Inflammatory macrophage treated with lipopolysaccharide for 1 hour (primary cell): ENCODE measurements at places on chromosomes 12 and 14.

DNA sequence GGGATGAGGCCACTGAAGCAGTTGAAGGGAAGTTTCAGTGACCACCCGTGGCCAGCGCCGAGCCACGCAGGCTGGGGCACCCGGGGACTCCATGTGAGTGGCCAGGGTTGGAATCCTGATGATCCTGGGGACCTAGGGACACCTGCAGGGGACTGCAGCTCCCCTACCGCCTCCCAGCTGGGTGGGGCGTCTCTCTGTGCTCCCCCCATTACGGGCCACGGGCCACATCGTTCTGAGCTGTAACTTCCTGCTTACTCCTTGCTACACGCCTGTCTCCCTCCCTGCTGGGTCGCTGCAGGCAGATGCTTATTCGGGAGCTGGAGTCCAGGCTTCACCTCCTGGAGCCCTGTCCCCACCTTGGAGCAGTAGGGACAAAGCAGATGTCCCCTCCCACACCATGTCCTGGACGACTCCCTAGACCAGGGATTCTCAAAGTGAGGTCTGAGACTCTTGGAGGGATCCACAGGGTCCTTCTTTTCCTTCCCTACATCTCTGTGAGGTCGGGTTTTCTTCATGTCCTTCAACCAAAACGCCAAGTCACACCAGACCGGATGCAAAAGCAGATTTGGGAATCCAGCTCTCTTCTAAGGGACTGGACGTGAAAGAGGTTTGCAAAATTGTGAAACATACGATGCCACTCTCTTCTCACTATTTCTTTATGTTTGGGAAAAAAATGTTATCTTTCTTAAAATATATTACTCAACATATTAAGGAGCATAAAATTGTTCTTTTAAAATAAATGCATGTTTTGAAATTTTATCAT, 85.9 kb upstream of the NCOR2 start:
- DNase-seq = no peak

- no peak for DNase-seq
Measured at GRCh38 chr12:86719381-86719780, 463.2 kb upstream of the MGAT4C start.

DNA sequence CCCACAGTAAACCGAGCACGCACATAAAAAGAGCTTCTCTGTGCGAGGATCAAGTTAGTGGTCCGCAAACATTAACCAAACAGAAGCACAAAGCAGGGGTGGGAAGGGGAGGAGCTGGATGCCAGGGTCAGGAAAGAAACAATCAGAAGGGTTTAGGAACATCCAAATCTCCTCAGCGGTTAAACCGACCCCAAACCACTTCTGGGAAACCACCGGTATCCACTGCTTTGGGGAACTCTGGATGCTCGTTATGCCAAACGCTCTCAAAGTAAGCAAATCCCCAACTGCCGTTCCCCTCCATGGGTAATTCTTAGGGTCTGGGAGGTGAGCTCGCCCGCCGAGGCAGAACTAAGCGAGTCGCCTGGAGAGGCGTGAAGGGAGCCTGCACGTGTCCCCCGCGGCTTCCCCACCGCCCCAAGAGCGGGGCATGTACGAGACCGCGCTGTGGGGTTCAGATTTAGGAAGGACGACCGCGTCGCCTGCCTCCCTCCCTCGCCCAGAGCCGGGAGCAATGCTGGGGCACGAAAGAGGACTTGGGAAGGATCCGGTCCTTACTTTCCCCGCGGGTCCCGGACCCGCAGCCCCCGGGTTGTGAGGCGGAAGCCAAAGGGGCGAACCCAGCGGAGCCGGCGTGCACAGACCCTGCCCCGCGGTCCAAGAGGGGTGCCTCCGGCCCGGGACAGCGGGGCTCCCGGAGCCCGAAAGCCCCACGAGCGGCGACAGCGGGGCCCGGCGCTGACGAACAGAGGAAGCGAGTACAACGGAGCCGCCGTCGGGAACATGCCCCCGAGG, 711 bp downstream of the SBNO1 start:
- peak; percentile 37 for DNase-seq

GRCh38 chr14:94555991-94556390, 5.3 kb upstream of the SERPINA4 start:
- no peak for DNase-seq

GRCh38 chr12:57461276-57461916, 1.8 kb downstream of the GLI1 start:
- DNase-seq = no peak

- DNase-seq = no peak
Measured at GRCh38 chr12:122310626-122311333, 44.5 kb upstream of the VPS33A start.

DNA sequence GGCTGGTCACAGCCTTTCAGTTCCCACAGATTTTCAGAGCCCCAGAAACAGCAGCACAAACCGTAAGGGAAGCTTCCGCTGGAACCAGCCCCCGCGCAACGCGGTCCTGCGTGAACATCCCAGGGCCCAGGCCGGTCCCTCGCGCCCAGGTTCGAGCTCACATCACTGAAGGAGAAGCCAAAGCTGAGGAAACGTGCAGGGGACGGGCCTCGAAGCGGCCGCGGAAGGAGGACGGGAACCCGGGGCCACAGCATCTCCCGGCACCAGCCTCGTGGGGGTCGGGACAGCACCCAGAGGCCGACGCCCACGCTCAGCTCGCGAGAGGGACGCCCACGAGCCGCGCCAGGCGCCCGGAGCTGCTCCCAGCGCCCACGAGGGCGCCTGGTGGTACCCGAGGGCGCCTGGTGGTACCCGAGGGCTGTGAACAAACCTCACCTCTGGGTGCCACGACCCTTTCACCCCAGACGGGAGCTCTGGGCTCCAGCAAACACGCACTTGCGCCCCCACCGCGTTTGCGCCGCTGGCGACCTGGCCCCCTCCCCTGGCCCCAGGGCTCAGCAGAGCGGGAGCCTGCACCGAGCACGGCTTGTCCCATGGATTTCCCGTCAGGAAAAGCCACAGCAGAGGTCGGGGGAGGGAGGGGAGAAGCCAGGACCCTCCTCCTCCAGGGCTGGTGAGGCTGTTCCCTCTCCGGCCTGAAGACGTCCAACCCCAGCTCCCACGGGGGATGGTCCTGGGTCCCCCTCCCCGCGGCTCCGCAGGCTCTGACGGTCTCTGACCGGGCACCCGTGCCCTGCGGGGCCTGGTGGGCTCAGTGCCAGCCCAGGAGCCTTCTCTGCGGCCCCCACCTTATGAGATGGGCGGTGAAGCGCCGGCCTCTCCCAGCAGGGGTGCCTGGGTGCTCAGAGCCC, 6.9 kb downstream of the LRCOL1 start:
- DNase-seq = no peak

- DNase-seq = no peak
Measured at GRCh38 chr12:9180810-9181209, 27.4 kb downstream of the PZP start.

- no peak for DNase-seq
Measured at GRCh38 chr12:31896514-31897039, 62.6 kb upstream of the RESF1 start.

- DNase-seq = no peak
Measured at GRCh38 chr12:101338087-101338486, 58.2 kb downstream of the UTP20 start.

DNA sequence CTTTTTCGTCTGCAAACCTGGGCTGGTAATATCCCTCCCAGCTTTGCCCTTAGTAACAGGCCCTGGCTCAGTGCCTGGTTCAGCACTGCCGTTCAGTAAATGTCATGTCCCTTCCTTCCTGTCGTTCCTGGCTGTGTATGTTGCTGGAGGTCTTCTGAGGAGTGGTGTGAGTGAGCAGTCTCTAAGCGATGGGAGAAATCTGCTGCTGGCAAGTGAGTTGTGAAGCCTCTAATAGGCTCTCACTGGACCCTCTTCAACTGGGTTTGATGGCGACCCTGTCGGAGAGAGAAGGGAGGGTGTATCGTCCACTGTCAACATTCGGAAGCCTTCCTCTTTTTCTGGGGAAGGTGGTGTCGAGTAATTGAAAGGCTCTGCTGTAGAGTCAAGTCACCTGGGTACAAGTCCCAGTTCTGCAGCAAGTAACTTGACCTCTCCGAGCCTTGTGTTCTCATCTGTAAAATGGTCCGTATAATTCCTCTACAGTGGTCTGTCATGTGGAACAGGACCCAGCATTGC, 62.8 kb downstream of the HRK start:
- DNase-seq = no peak

DNA sequence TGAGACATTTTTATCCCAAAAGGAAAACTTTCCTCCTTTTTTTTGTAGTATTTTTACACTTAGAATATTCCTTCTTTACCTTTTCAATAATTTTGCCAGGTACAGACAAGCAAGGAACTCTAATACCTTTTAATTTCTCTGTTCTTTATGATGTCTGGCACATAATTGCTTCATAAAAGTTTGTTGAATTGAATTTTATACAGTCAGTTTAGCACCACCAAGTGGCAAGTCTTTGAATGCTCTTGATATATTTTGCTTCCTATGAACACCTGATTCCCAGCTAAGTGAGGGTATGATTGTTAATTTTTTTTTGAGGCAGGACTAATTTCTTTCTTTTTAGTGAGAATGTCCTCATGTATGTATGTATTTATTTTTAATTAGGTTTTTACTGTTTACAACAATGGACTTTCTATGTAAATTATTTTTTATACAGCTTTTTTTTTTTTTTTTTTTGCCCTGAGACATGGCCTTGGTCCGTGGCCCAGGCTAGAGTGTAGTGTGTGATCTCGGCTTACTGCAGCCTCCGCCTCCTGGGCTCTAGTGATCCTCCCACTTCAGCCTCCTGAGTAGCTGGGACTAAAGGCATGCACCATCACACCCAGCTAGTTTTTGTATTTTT, 6.9 kb downstream of the TBC1D15 start:
- DNase-seq = peak; percentile 54

DNA sequence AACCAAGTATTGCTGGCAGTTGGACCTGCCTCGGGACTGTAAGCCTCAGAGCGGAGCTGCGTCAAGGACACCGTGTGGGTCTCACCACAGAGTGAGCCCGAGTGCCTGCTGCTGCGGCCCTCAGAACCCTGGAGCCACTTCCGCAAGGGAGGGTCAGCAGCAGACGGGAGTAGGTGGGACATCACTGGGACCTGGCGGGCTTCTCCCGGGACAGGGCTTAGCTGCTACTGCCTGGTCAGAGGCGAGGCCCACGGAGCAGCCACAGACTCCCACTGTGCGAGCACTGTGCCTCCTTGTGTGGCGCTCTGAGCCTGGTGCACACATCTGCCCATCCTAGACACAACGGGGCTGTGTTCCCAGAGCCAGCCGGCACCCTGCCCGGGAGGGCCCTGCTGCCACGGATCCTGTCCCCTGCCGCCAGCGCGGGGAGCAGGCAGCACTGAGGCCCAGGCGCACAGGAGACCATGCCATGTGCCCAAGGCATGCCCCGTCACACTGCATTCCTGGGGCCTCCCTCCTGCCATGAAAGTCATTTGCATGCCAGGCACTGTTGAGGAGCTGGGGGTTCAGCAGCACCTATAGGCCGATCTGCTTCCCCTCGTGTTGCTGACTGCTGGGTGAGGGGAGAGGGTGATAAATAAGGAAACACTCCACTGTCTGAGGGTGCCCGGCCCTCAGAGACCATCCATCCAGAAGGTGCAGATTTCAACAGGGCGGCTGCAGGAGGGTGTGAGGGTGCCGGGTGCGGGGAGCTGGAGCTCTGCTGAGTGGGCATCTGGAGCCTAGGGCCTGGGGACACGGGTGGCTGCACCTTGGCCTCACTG, 10.0 kb downstream of the HIP1R start:
- no peak for DNase-seq

GRCh38 chr12:67647799-67648520, 585 bp upstream of the DYRK2 start:
- peak; percentile 48 for DNase-seq

- no peak for DNase-seq
Measured at GRCh38 chr12:54128416-54128815, 60.4 kb downstream of the SMUG1 start.

DNA sequence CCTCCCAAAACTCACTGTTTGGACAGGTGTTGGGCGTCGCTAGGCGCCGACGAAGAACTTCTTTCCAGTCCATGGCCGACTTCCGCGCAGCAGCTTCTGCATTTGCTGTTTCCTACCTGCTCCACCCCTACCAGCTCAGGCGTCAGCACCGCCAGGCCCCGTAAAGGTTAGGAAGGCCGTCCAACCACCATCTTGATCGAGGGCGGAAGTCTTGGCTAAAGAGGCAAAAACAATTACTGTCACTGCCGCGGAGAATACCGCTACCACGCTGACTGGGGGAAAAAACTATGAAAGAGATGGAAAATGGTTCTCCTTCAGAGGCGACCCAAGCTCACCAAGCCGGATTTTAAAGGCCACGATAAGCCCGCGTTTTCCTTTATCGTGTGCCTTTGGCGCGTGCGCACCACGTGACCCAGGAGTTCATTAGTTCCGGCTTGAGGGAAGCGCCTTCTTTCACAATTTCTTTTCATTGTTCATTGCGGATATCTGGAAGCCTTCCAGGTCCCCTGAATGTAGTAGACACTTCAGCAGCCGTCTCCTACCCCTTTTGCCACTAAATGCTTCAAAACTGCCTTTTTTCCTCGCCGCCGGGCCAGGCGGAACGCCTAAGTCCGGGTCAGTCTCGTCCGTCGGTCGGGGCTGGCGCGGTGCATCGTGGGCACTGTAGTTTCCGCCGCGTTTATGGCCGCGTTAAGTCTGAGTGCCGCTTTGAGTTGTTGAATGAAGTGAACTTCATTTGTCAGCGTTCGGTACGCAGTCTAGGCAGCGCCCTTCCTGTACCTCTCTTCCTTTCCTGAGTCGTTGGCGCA, at the start of the genes PPP2R3C and PRORP:
PPP2R3C (minus strand) TSS at position 104 of the 809 bp plus-strand sequence; CDS start at position 73, 31 bp downstream.
PRORP (plus strand) TSS at position 666 of the 809 bp plus-strand sequence. CDS start 694 bp downstream, outside the sequence.
- DNase-seq = peak; percentile 87
